Right renal pelvis (tissue), 4 donors: ENCODE measurements at places on chromosomes 11 and 22.

DNA sequence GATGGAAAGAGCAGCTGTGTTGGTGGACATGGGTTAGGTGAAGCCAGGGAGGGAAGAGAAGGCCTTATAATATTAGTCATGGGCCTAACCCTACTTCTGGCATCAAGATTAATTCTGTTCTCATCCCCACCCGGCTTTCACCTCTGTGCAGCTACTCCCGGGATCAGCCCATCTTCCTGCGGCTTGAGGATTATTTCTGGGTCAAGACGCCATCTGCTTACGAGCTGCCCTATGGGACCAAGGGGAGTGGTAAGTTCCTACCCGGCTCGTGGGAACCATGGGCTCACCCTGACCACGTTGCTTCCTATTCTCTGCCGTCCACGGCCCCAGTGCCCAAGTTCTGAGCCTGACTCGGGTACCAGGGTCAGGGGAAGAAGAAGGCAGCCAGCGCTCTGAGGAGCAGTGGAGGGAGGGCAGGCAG lies 51.6 kb downstream of the ST3GAL4 start:
- DNase-seq = no peak

- DNase-seq = no peak
These were observed 40.8 kb downstream of the PDHX start for GRCh38 chr11:34957206-34957605.

GRCh38 chr11:13119361-13119760 lies 110.2 kb downstream of the RASSF10 start:
- DNase-seq = no peak

GRCh38 chr11:64036087-64037026 lies 626 bp downstream of the FLRT1 start:
- no peak for DNase-seq

DNA sequence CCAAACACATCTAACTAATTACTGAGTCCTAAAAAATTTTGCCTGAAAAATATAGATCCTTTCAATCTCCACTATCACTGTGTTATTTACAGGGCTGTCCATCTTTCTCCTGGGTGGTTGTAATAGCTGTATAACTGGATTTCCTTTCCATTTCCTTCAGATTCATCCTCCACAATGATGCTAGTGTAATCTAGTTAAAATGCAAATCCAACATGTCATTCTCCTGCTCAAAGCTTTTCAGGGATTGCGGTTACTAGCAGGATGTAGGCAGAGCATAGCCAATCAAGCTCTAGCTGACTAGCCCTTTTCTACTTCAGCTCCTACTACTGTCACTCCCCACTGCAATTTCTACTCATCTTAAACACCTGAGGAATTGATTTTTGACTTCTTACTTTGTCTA lies 283.0 kb downstream of the RAB38 start:
- DNase-seq = no peak

- no peak for DNase-seq
These were observed 79.3 kb downstream of the MICAL2 start for GRCh38 chr11:12189543-12190235.

DNA sequence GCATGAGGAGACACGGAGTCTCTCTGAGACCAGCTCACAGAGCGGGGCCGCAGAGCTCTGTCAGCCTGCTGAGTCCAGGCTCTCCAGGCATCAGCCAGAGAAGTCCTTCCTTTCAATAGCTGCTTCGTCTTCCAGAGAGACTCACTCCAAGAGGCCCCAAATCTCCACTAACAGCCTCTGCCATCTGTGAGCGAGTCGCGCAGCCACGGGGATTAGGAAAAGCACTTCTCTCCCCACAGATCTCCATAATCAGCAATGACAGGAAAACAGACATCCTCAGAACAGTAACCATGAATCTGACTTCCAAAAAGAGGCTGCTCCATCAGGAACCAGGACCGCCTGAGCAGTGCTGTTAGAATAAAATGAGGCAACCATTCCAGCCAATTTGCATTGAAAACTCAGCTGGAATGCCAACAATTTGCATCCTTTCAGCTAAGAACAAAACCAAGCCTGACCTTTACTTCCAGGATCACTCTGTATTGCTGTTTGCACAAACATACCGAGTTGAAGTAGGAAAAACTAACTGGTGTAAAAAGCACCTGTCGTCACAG lies 65.4 kb downstream of the SMCO4 start:
- DNase-seq = no peak

DNA sequence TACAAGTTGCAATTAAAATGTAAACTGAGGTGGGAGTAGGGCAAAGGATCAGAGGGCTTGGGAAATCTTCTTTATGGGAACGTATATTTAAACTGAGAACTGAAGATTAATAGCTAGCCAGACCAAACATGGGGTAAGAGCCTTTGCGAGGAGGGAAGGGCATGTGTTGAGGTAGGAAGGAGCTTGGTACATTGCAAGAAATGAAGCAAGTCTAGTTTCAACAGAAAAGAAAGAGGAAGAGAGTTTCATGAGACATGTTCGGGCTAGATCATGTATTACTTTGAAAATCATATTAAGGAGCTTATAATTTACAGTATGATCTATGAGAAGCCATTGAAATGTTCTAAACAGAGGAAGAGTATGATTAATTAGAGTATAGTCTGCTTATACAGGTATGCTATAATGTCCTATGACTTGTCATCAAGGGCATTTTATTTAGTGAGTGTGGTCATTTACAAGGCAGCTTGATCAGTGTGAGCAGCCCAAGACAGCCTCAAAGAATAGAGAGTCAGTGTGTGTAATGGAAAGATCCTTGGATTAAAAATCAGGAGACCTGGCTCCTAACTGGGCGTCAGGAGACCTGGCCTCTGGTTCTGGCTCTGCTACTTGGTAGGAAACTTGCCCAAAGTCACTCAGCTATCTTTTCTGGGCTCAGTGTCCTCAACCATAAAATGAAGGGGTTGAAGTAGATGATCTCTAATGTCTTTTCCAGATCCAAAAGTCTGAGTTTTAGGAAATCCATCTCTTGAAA lies 10.9 kb downstream of the GAS2 start:
- DNase-seq = no peak

DNA sequence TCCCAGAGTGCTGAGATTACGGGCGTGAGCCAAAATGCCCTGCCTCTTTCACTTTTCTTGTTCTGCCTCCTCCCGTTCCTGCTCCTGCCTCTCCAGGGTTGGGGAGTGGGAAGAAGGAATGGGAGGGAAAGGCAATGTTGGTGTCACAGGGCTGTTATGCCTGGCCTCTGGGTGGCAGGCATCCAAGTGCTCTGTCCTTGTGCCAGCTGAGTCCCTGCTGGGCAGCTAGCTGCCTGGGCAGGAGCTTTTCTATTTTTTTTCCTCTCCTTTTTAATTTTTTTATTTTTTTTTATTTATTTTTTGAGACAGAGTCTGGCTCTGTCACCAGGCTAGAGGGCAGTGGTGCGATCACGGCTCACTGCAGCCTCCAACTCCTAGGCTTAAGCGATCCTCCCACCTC lies 4.1 kb upstream of the SAC3D1 start:
- DNase-seq = no peak

DNA sequence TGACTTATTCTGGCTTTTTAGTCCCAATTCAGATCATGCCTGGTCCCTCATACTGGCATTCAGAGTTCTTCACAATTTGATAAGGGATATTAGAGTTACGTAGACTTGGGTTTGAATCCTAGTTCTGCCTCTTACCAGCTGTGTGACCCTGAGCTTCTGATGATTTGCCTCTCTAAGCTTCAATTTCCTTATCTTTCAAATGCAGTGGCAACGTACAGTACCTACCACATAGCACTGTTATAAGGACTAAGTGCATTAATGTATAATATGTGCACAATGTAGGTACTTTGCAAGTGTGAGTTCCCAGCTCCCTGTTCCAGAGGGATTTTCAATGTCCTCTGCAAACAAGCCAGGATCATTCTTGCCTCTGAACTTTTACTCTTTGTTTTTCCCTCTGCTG lies 7.3 kb downstream of the RHOG start:
- DNase-seq = no peak

- DNase-seq = peak; percentile 61
These were observed 7.5 kb downstream of the GP1BB start for GRCh38 chr22:19730655-19731360.

DNA sequence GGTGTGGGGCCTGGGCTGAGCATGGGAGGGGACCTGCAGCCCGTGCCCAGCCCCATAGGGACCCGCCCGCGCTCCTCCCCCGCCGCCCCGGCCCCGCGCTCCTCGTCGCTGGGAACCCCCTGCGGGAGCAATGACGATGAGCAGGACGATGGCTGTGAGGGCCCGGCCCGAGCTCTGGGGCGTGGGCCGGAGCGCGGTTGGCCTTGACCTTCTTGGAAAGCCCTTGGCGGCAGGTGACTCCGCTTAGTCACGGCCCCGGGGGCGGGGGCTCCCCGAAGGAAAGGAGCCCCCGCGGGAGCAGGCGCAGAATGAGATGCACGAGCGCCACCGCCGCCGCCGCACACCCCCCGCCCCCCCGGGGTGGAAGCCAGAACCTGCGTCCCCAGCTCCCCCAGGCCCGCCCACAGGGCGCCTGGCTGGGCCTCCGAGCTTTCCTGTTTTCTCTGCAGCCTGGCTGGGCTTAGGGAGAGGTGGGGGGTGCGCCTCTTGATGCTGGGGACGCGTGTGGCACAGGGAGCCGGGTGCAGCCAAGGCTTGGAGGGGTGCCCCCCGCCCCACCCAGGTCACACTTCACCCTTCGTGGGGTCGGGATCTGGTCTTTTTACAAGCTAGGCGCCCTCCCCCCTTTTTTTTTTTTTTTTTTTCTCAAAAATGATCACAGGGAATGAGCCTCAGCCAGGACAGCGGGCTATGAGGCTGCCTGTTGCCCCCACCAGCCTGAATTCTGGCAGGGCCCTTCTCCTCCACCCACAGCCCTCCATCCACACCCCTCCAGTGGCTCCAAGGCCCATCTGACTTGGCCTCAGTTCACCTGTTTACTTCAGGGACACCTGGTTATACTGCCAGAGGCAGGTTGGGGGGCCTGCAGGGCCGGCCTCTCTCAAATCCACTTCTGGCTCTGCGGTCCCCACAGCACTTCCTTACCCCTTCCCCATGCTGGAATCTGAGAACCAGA lies 17.9 kb downstream of the CRELD2 start:
- no peak for DNase-seq

- DNase-seq = no peak
These were observed 74.5 kb upstream of the LMO1 start for GRCh38 chr11:8338138-8338537.

- DNase-seq = no peak
These were observed 33.3 kb downstream of the P4HA3 start for GRCh38 chr11:74278103-74278502.

DNA sequence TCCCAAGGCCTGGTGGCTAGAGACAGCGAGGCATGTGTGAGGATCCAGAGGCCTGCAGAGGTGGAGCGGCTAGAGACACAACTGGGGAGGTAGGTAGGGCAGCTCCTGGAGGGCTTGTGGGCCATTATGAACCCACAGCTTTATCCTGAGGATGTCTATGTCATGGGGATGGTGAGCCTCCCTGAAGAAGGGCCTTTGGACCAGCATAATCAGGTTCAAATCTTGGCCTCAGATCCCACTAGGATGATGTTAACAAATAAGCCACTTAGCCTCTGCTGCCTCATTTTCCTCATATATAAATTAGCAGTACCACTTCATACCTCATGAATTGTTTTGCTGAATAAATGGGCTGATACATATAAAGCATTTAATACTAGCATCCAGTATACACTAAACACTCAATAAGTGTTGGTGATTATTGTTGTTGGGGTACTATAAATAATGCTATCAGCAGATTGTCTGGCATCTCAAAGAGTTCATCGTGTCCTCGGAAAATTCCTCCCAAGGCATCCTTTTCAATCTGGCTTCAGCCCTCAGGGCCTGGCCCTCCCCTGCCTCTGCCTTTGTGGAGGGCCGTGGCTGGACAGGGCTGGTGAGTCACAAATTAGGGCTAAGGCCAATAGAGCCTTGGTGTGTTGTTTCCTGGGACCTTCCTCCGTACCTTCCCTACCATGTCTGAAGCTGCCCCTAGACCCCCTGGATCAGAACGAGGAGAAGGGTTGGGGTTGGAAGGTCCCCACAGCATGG lies 30.9 kb upstream of the LRRC32 start:
- no peak for DNase-seq

GRCh38 chr11:69298267-69299022 lies 4.5 kb downstream of the MYEOV start:
- no peak for DNase-seq
